LoVo (cell line): ENCODE measurements at places on chromosomes 4 and X.

DNA sequence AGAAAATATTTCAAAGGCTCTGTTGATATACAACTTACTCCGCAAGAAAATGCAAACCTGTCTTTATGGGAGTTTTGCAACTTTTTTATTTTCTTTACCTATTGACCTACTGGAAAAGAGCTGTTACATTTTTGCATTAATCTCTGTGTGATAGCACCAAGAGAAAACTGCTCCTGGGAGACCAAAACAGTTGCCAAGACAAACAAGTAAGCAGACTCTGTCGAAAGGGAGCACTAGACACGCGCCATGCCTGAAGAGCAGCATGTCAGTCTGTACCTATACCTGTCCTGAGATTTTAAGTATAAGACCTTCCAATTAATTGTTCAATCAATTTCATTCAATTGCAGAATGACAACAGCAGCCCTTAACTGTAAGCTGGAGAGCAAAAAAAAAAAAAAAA is 56.0 kb upstream of the TECRL start:
- no peak for DNase-seq

- no peak for DNase-seq
Observed at GRCh38 chr4:99938243-99938753, 8.1 kb downstream of the DNAJB14 start.

DNA sequence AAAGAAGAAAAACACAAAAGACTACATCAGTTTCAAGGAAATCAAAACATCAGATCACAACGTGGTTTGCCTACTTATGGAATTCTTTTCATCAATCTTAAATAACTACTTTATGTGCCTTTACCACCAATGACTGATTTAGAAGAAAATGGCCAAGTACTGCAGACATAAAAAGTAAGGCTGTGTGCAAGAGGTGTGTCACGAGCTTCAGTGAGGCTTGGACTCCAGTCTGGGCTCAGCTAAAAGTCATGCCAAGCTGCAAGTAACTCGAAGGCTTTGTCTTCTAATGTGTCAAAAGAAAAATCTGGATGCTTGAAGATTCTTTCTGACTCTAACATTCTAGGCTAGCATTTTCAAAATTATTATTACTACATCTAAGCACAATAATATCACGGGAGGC is 17.0 kb downstream of the PRSS12 start:
- DNase-seq = no peak

GRCh38 chr4:53688186-53688790 is 97.0 kb upstream of the LNX1 start:
- DNase-seq = no peak
